HS-5 (cell line): ENCODE measurements at places on chromosomes 3 and 15.

GRCh38 chr15:25682340-25682739 is 180.8 kb downstream of the ATP10A start:
- DNase-seq: no peak

GRCh38 chr15:89192766-89193165 is 28.6 kb downstream of the RLBP1 start:
- DNase-seq: no peak

- no peak for DNase-seq
These were observed 30.8 kb upstream of the BFSP2 start for GRCh38 chr3:133369068-133369440.

DNA sequence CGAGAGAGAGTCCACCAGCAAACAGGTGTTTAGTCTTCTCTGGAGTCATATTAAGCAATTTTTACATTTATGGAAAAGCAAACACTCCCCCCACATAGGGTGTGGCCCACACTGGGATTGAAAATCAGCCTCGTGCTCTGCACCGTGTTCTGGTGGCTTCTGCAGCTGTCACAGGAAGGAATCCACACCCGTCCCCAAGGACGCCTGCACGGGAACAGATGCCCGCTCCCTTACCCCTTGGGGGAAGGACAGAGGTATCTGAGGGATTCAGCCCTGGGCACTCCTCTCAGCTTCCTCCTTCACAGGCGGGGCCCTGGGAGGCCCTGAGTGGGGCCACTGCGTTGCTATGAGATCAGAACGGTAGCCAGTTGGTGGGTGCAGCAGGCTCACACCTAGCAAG is 27.8 kb downstream of the LIPC start:
- DNase-seq: no peak

GRCh38 chr3:62119139-62119538 is 254.2 kb downstream of the FEZF2 start:
- no peak for DNase-seq

- no peak for DNase-seq
These were observed 37.6 kb upstream of the RGMA start for GRCh38 chr15:93126599-93126998.

DNA sequence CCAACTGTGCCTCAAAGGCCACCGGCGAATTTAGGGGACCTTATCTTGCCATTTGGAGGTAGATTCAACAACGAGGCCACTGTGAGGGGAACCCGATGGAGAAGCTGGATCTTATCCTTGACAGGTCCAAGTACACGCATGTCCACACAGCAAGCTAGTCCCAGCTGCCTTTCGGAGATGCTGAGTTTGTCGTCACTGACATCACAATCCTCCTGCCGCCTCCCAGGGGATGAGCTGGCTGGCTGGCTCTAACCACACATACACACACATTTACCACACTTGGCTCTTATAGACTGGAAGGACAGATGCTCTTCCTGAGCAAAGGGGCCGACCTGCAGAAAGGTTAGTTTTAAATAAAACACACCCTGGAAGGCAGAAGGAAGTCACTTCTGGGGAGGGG is 176.3 kb downstream of the STT3B start:
- DNase-seq: no peak

DNA sequence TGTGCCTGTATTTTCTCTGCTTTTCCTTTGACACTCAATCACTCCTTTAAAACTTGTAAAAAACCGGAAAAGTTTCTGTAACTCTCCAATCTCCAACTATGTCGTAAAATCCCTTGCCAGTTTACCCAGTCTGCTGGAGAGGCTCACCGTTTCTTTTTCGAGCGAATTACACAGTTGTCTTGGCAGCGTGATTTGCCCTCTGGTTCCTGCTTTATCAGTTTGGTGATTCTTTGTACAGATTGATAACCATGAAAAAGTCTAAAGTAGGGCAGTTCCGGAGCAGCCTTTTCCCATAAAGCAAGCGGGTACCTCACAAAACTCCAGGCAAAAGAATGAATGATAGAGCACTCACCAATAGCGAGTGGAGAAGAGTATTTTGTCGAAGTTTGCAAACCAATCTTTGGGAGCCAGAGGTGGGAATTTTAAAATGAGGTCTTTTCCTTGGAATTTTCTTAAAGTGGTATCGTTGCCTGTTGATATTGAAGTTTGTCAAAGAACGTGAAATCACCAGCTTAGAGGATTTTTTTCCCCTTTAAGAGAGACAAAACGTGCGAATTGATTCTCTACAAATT is at the start of gene TTC23:
TSS of gene TTC23 (minus strand) at position 312 of the 572 bp plus-strand sequence. CDS start 20,869 bp downstream, outside the sequence.
- DNase-seq: peak; percentile 78

- no peak for DNase-seq
These were observed 14.6 kb downstream of the OCA2 start for GRCh38 chr15:28084547-28084946.

DNA sequence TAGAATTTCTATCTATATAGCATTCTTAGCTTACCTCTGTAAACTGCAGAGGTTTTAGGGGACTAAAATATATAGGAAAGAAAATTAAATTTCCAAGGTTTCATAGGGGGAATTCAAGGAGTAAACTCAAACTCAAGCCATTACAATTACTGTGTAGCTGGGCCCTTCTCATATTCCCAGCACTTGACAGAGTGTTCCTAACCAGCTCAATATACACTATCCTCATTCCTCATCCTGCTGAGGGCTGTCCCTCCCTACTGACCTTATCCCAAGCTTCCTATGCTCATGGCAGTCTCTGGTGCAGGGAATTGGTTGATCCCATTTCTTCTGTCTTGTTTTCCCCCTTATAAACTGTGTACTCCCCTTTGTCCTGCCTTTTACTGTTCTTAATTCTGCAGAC is 33.9 kb downstream of the NXPE3 start:
- DNase-seq: no peak
